ENCODE measurements at places on chromosomes 6 and 20.

- DNase-seq = no peak
Measured at GRCh38 chr6:25564943-25565342, 87.1 kb upstream of the SCGN start.

DNA sequence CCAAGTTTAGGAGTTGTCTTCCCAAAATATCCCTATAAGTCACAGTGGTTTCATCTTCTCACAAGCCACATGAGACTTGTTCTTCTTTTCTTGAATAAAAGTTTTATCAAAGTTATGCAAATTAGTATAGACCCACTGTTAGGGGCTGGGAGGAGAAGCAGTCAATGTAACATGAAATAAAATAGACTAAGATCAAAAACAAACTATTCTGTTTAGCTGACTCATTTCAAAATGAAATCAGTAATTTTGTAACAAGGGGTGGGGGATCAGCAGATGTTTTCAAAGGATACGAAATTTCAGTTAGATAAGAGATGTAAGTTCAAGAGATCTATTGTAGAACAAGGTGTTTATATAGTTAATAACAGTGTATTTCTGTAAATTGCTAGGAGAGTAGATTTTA, 339.6 kb upstream of the PRDM1 start:
- no peak for DNase-seq

DNA sequence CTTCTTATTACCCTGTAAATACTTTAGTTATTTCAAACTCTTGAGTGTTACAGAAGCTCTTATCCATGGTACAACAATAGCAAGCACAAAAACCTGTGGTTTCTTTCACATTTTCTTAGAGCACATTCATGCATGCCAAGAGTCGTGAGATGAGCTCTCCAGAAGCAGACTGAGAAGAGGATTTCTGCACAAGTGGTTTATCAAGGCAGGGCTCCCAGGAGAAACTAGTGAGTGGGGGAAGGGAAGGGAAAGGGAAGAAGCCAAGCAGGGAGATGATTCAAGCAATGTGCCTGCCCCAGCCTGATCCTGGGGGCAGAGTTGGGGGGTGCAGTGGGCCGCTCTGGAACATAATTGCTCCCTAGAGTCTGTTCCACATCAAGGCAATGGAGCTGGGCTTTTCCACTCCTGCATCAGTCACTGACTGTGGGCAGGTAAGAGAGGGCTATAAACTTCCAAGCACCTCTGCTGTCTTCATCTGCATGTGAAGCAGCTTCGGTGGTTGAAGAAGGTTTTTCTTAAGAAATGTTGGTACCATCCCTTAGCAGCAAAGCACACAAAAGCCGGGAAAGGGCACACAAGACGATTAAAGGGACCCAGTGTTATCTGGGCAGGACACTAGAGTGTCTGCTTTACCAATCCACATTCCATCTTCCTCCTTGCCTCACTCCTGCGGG, 152.1 kb downstream of the PLCB4 start:
- DNase-seq = no peak

GRCh38 chr20:45069261-45069660, 31.7 kb downstream of the KCNS1 start:
- no peak for DNase-seq

GRCh38 chr20:64129146-64129782, 21.9 kb upstream of the NPBWR2 start:
- no peak for DNase-seq

DNA sequence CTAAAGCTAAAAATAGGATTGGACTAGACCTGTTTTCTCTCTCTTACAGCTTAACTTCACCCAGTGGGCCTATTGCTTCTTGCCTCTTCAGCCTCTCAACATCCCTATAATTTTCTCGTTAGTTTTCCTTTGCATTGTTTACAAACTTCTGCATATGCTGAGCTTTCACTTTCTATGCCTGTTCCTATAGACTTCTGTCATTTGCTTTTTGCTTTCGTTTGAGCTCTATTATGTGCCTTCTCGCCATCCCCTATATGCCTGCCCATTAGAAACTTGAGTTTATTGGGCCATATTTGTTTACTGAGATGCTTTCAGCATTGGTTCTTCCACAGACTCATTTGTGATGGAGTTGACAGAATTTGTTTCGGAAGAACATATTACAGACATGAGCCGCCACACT, 40.9 kb downstream of the NCOA7 start:
- no peak for DNase-seq

DNA sequence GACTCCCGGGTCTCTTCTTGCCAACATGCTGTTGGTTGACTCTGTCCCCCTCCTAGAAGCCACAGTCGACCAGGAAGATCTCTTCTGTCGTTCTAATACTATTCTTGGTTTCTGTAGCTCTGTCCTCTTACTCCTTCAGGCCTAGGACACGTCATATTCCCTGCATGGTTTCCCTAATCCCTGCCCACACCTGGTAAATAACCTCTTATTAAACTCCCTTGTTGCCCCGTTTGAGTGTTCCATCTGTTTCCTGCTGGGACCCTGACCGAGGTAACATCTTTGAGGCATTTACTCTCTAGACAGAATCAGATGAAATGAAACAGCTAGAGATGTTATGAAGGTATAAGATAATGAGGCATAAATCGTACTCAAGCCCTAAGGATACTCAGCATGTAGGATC, 68.1 kb downstream of the PLCB4 start:
- no peak for DNase-seq

DNA sequence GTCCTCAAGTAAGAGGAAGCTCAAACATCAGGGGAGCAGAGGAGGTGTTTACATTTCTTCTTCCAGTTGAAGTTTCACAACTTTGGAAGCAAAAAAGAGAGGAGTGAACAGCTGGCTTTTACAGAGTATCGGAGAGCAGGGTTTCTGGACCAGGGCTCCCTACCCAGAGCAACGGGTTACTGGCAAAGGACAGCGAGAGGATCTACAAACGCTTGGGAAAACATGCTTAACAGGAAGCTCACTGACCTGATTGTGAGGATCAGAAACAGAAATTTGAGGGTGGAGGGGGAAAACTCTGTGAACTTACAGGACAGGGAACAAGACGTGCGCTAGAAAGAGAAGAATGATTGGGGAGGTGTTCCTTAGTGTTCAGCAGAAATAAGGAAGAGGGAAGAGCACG, 85.7 kb upstream of the TAB2 start:
- DNase-seq = no peak

GRCh38 chr6:164066335-164066734, 651.8 kb downstream of the QKI start:
- DNase-seq = no peak

- no peak for DNase-seq
Measured at GRCh38 chr20:4050203-4050980, 35.0 kb upstream of the RNF24 start.

GRCh38 chr6:35739645-35740524, 3.1 kb downstream of the ARMC12 start:
- DNase-seq = no peak

DNA sequence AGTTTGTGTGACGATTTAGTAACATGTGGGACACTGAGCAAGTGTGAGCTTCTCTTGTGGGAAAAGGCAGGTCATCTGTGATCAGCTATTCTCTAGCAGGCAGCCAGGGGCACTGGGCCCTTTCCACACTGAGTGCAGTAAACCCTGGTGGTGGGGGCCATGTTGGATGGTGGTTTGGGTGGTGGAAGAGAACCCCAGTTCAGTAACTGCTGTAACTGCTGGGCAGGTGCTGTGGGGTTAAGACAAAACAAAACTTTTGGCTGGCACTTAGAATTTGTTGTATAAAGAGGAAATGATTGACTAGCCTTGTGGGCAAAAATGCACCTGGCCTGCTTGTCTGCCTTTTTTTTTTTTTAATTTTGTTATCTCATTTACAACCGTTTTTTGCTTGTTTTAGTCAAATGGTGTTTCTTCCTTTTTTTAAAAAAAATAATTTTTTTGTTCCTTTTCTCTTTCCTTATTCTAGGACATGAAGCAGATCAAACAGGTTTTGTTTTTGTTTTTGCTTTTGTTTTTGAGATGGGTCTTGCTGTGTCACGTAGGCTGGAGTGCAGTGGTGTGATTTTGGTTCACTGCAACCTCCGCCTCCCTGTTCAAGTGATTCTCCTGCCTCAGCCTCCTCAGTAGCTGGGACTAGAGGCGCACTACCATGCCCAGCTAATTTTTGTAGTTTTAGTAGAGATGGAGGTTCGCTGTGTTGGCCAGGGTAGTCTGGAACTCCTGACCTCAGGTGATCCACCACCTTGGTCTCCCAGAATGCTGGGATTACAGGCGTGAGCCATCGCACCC, 59.8 kb downstream of the IGF2R start:
- DNase-seq = no peak

GRCh38 chr6:46199387-46199786, 28.6 kb upstream of the ENPP5 start:
- DNase-seq = no peak

All from DMS153 (cell line).